ENCODE measurements at places on chromosomes 11 and 22.

GRCh38 chr11:58259983-58260382 is 8.1 kb downstream of the OR10W1 start:
- DNase-seq, result no peak

DNA sequence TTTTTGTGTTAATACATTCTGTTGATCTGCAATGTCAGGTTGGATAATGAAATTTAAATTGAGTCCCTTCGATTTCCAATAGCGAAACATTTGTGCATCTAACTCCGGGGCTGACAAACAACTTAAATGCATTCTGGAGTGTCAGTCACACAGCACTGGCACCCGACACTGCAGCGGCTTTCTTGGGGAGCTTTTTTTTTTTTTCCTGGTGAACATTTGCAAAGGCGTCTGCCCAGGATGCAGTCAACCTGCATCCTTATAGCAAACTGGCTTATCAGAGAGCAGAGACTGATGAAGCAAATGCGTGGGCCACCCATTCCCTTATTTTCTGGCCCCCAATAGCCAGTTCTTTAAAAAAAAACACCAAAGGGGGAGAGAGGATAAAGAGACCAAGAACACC is 1167.7 kb downstream of the LRRC4C start:
- no peak for DNase-seq

GRCh38 chr22:37164505-37164887 is 14.8 kb upstream of the IL2RB start:
- no peak for DNase-seq

DNA sequence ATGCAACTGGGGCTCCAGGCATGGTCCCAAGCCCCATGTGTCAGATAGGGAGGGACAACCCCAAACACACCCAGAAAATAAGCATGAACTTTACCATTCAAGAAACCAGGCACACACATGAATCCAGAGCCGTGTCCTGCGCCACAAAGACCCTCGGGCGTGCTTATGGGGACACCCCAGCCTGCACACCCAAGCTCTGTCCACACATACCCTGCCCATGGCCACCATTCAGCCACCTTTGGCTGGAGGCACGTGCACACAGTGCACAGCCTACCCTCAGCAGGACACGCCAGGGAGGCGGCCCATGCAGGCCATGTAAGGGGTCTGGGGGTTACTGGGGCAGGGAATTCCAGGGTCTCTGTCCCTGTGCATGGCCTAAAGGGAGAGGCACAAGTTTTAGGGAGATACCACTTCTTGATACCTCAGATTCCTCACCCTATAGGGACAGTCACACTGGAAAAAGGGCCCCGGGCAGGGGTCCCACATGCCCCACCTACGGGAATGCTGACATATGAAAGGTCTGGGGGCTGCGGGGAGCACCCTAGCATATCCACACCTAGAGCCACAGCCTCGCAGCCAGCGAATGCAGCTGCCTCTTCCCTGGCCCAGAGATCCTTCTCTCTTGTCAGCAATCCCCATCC is 20.6 kb downstream of the PACSIN2 start:
- DNase-seq, result no peak

DNA sequence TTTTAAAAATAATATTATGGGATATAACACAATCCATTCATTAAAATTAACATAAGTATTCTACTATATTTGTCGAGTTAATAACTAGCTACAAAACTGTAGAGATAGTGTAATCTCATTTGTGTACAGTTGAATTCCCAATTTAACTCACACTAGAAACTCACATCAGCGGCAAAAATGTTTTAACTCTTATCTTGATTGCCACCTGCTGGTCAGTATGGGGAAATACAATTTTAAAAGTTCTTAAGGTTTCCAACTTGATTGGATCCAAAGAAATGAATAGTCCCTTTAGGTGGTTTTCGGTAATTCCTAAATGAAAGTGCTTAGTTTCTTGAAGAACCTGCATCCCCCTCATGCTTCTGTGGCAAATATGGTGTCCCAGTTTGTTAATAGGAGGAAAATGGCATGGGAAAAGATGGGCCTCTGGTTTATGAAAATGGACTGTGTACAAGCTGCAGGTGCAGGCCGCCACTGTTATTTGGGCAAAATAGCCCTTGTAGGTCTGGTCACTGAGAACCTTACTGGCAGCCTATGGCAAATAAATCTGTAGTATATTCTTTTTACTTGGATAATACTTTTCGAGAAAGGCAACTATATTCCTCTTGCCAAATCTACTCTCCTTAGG is 33.7 kb upstream of the SLC17A6 start:
- DNase-seq, result peak; percentile 46

- DNase-seq, result no peak
These were observed 320 bp downstream of the CLTCL1 start for GRCh38 chr22:19291218-19291579.

DNA sequence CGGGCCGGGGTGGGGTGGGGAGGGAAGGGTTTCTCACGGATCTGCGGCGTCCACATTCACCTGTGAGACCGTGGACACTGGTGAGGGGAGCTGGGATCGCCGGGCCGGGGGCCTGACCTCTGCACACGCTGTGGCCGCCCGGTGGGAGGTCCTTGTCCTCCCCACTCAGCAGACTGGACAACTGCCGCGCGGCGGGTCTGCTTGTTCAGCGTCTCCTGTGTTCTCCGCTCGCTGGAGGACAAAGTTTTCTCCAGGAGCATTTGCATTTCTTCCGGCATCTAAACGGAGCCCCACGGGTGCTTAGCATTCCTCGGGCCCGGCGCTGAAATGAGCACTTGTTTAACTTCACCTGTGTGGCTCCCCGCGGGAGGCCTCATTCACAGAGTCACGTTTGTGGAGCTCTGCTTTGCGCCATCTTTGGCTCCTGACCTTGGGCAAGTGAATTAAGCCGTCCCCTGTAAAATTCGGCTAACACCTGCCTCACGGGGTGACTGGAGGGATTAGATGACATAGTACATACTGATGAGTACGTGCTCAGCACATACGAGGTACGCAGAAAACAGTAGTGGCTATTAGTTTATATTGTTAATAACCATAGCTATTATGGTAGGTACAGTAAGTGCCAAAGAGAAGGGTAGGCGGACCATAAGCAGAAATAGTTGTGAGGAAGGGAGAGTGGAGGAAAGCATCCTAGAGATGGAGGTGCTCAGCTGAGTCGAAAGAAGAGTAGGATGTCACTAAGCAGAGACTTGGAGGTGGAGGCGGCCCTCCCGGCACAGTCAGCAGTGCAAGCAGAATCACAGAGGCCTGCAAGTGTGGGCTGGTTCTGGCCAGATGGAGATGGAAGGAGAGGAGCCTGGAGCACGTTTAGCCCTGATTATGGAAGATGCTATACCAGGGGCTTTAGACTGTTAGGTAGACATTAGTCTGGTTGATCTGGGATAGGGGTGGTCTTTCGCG is 885 bp downstream of the TRMU start:
- no peak for DNase-seq

GRCh38 chr22:47446331-47446730 is 683.9 kb downstream of the TBC1D22A start:
- no peak for DNase-seq

DNA sequence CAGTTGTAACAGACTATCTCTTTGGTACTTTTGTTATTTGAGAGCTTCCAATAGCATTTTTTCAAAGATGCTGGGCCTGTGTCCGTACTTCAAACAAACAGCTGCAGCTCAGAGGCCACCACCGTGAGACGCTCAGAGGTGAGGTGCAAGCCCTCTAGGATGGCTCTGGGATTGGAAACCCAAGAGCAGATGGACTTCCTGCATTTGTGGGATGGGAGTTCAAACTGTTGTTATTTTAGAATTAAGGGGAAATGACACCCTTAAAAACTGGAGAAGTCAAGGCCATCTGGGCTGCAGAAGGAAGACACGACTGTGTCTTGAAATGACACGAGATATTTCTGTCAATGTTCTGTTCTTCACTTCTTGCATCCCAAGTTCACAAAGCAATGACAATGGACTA is 9.2 kb upstream of the IL10RA start:
- no peak for DNase-seq

GRCh38 chr11:114256176-114256966 is 39.8 kb upstream of the NNMT start:
- no peak for DNase-seq

DNA sequence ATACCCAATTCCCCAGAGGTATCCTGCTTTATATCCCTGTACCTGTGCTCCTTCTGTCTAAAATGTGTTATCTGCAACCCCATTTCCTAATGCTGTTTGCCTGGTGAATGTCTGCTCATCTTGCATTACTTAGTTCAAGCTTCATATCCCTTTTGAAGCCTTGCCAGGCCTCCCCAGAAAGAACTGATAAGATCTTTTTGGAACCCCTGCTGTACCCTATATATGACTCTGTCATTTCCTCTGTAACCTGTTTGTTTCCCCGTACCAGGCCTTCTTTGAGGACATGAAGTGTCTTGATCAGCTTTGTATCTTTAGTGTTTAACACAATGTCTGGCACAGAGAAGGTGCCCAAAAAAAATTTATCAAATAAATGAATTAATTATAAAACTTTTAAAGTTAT is 77.6 kb downstream of the LIF start:
- no peak for DNase-seq

DNA sequence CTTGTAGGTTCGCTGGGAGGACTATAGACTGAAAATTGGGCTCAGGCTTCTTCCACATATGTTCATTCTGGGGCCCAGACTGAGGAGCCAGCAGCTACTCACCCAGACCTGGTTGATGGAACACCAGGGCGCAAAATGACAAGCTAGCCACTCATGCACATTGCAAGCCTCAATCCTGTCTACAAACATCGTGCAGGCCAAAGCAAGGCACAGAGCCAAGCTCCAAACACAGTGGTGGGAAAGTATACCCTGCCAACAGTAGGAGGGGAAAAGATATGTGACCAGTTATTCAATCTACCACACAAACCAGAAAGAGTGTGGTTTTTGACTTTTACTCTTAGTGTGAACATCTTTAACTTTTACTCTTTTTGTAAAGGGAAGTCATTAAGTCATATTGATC is 660.5 kb downstream of the NTM start:
- DNase-seq, result peak; percentile 16

DNA sequence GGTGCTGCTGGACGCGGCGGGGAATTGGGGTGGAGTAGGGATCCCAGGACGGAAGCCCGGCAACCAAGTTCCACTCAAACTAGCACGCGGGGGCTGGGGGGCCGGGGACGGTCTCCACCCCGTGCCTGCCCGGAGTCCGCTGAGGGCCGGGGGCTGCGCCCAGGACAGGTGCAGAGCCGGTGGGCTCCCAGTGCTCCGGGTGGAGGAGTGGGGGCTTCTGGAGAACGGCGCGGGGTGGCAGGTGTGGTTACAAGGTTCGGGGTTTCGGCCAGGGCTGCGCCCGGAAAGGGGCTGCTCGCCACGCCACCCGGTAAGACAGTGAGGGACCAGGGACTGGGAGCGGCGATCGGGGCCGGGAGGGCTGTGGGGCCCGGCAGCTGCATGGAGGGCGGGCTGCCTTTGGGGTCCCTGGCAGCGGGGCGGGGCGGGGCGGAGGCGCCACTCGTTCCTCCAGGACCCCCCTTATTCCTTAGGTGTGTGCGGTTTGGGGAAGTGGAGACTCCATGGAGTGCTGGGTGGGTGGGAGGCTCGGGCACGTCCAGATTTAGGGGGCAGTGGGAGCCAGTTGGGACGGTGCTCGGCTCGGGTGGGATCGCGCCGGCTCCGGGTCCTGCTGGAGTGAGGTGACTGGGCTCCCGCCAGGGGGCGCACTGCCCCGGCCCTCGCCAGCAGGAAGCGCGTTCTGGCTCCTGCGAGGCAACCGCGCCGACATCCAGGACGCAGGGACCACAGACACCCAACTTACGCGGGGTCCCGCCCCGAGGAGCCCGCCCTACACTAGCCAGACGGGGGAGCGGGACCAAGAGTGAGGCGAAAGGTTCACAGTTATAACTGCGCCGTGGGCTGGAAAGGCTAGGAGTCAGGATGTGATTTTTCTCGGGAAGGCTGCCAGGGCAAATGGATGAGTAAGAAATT is 868 bp downstream of the TSPAN18 start:
- DNase-seq, result peak; percentile 71

GRCh38 chr11:83680321-83680720 is 394.2 kb upstream of the CCDC90B start:
- DNase-seq, result peak; percentile 64

GRCh38 chr22:27892064-27892463 is 27.0 kb downstream of the PITPNB start:
- no peak for DNase-seq

GRCh38 chr11:34558211-34558610 is 44.6 kb upstream of the ELF5 start:
- DNase-seq, result no peak

DNA sequence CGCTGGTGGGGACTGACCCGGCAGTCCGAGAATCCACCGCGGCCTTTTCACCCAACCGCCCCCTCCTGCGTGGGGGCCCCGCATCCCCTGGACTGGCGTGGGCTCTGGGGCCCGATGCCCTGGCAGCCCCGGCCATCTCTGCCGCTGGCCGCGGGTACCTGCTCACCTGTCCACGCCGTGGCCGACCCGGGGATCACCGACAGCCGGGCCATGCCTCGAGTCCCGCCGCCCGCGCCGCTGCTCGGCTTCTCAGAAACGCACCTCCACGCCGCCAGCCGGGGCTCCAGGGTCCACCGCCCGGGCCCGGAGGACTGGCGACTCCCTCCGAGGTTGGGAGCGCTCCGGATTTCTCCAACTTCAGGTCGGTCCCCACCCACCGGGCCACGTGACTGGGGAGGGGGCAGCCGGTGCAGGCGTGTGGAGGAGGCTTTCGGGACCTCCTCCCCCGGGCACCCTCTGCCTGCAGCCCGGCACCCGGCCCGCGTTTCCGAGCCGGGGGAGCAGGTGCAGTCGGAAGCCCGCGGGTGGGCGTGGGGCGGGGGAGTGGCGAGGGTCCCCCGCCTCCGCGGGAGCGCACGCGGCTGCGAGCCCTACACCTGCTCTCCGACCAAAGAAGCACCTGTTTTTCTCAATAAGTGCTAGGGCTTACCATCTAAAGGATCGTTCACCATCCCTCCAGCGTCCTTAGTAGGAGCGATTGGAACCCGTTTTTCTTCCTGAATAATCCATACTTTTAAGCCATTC is 554 bp upstream of the NRIP3 start:
- no peak for DNase-seq

- DNase-seq, result no peak
These were observed 18.6 kb downstream of the EMID1 start for GRCh38 chr22:29224121-29224858.

GRCh38 chr11:10906521-10906920 is 48.7 kb upstream of the ZBED5 start:
- DNase-seq, result no peak

DNA sequence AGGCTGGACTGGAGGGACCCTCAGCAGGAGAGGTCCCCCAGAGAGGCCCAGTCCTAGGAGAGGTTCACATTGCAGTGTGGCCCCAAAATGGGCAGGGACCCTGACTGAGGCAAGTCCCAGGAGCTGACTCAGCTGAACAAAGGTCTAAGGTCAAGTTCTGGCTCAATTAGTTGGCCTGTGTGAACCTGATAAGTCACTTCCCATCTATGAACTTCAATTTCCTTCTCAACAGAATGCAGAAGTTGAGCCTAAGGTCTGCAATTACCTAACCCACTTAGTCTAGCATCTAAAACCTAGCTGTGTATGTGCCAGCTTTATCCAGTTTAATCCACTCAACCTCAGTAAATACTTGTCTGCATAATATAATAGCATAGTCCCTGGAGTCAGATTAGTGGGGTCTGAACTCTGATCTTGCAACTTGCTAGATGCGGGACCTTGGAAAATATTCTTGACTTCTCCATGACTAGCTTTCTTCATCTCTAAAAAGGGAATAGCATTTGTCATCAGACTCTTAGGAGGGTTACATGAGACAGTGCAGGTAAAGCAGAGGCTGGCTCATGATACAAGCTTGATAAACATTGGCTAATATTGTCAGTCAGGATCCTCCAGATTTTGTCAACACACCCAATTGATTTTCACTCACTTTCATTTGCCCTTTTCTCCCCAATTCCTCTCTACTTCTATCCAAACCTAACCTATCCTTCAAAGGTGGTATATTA is 465.5 kb downstream of the INSC start:
- no peak for DNase-seq
